ENCODE measurements at places on chromosomes 1 and 21. TPM values are rescaled to one million over a fixed set of nuclear protein-coding genes. Genes with fewer than 3 reads are reported as not detected.

Gene CHI3L2
- total RNA-seq, result not detected

Gene PADI3
- not detected for total RNA-seq

Gene NUF2
- total RNA-seq, result 38.6 TPM

- H3K36me3 ChIP-seq, result no peaks in the 10 kb centered on the region
- H3K4me3 ChIP-seq, result no peak overlapping the region
- no peak for DNase-seq
- no peaks in the 10 kb centered on the region for H3K27me3 ChIP-seq
These were observed 21.5 kb upstream of the RCAN3 start for GRCh38 chr1:24481101-24481500.

Gene STIL
- total RNA-seq, result 28.1 TPM

All from endothelial cell of umbilical vein (primary cell).